Testis (tissue), 5 donors: ENCODE measurements at places on chromosomes 4 and X. TPM values are rescaled to one million over a fixed set of nuclear protein-coding genes. Genes with fewer than 3 reads are reported as not detected.
A peak's percentile ranks its signal among the peaks of the same experiment; 100 is the strongest.

- peak; percentile 33 for DNase-seq
Observed at GRCh38 chrX:73850124-73851013, 287.4 kb downstream of the CHIC1 start.

The CLDN22 gene
- not detected for polyA plus RNA-seq

The HDAC8 gene
- polyA plus RNA-seq: 8.3 TPM

GRCh38 chrX:2955281-2955680 lies 26.1 kb upstream of the ARSD start:
- DNase-seq: no peak

DNA sequence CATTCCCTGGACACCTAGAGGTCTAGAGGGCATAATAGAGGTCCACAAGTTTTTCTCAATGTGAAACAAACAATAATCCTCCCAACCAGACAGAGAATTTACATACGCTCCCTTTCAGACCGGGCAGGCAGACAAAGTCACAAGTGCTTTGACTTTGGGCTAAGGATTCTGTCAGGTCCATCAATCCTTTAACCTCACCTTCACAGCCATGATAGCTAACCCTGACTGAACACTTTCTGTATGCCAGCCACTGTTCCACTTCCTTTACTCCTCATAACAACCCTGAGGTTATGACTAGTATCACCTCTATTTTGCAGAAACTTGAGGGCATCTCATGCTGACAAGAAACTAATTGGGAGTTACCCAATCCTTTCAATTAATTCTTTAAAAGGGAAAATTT lies 118.8 kb upstream of the AFF2 start:
- no peak for DNase-seq

- no peak for DNase-seq
Observed at GRCh38 chrX:87679849-87680248, 162.2 kb downstream of the KLHL4 start.

DNA sequence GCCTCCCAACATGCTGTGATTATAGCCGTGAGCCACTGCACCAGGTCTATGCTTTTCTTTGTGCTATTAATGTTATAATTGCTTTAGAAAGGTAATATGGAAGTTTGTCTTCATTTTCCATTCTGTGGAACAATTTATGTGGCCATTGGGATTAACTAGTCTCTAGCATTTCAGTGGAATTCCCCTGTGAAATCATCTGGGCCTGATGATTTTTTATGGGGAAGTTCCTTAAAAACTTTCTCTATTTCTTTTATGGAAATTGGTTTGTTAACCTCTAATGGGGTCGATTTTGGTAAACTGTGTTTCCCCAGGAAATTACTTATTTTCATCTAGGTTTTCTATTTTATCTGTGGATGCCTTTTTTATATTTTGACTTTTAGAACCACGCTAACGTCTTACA lies 11.3 kb downstream of the TIMP1 start:
- no peak for DNase-seq

GRCh38 chrX:2965965-2966364 lies 36.8 kb upstream of the ARSD start:
- DNase-seq: no peak

- DNase-seq: no peak
Observed at GRCh38 chrX:27889878-27890277, 82.1 kb downstream of the MAGEB10 start.

The RCHY1 gene
- polyA plus RNA-seq: 49.5 TPM
